ENCODE measurements at places on chromosomes 11 and 22.

GRCh38 chr11:112087212-112087611, 539 bp downstream of the SDHD start:
- DNase-seq: no peak

DNA sequence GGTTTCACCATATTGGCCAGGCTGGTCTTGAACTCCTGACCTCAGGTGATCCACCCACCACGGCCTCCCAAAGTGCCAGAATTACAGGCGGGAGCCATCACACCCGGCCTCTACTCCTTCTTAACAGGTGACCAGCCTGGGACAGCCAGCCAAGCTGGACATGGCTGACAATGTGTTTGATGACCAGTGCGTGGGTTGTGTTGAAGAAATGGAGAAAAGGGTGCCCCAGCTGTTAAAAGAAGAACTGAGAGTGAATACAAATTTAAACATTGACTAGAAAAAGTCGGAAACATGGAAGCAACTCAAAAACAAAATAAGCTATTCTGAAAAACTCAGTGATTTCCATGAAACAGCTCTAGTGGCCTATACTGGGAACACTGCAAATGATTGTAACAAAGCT, 86.5 kb upstream of the CLPB start:
- no peak for DNase-seq

DNA sequence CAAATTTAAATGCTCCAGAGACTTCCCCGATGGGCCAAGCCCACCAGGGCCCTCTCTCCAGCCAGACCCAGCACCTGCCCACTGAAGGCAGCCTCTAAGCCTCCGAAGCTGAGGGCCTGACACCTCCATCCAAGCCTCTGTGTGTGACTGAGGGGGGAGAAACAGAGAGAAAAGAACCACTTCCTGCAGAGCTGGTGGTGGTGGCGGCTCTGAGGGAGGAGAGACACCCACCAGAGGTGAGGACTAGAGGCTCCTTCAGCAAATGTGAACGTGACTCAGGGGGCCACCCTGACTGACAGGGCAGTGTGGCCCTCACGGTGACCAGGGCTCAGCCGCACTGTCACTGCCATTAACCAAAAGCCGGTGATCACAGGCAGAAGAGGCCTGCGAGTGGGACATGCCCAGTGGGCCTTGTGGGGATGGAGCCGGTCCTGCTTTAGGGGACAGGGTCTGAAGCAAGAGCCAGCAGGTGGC, 31.0 kb upstream of the CD5 start:
- DNase-seq: no peak

DNA sequence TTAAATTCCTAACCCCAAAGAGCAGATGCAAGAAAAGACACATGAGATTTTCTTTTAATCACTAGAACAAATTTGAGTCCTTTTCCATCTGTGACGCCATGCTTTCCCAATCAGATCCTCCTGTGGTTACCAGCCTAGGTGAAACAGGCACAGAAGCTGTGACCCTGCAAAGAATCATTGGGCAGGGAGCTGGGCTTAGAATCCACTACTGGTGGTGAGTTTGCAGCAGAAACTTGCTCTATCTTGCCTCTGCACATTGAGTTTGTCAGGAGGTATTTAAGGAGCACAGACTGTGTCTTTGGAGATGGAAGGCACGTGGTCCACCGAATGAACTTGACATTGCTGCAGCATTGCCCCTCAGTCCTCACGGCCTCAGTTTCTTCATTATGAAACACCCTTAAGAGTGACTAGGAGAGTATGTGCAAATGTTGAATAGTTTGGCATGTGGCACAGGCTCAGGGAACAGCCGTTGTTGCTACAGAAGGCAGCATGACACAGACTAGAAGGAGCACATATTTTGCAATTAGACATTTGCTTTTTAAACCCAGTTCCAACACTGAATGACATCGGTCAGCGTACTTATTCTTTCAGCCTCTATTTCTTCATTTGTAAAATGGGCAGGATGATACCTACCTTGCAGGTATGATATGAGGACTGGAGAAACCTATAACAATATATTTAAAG, 127.6 kb downstream of the DBX1 start:
- DNase-seq: no peak

- DNase-seq: no peak
These were observed 92.9 kb downstream of the NELL1 start for GRCh38 chr11:20762116-20762844.

DNA sequence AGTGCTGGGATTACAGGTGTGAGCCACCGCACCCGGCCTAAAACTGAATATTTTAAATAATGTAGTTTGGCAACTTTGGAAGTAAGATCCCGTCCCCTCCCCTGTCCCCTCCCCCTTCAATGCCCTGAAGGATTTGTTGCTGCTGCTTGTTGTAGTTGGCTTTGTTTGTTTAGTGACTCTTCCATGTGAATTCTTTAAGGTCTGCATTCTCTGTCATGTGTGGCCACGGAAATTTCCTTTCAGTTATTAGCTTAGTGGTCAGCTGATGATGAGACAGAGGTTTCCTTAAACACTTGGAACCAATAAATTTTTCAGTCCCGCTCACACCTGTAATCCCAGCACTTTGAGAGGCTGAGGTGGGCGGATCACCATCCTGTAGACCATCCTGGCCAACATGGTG, 109.9 kb downstream of the MPPED1 start:
- DNase-seq: no peak

DNA sequence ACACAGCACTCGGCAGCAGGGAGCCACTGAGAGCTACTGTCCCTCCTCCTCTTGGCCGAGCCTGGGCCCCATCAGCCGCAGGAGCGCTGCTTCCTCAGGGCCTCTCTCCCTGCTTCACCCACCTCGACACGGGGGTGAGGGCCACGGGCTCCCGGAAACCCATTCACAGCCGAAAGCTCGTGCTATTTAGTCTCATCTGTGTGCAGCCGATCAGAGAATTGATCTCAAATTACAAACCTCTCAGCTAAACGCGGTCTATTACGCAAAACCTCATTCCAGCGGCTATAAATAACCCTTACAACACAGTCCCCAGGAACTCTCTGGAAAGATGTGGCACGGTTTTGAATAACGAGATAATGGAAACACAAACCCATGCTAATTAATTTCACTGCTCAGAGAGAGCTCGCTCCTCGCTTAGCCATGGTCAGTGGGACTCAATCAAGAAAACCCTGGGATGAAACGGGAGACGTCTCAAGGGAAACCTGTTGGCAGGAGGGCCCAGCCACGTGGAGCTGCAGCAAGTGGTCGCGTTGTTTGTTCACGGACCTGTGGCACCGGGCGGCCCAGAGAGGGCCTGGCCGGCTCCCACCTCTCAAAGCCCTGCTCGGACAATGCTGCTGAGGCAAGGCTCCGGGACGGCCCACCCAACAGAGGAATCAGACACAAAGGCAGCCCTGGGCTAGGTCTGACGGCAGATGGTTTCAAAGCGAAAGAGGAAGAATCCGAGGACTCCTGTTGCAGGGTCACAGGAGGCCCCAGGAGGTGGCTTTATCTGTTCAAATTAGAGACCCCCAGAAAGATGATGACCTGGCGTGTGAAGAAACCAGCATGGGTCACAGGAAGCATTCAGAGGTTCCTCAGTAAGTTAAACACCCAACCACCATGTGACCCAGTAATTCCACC, 210.5 kb downstream of the CTTN start:
- no peak for DNase-seq

DNA sequence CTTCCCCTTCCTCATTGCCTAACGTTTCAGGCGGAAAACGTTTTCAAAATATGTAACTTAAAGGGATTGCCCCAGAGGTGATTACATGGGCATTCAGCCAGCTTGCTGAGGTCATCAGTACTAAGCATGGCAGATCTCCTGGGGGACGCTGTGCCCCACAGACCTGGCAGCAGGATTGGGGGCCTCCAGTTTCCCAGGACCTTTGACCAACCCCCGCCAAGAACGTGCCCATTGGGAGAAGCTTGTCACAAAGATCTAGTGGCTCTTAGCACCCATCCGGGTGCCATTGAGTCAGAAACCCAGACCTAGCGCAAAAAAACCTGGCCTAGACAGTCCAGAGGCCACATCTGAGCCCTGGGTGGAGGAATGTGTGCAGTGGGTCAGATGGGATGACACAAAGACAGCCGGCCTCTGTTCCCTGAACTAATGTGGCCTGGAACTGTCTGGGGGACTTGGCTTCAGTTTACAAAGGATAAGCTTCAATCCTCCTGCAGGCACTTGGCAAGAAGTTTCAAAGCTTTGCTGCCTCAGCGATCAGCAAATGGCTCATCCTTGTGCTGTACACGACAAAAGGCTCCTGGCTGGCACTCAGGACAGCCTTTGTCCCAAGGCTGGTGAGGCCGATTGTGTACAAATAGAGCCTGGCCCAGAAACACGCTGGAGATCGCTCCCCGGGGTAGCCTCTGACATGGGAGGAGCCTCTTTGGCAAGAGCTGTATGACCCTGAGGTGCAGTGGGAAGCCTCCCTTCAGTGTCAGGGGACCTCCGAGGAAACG, 9.5 kb downstream of the C1QTNF6 start:
- no peak for DNase-seq

GRCh38 chr11:91257667-91258066, 967.0 kb upstream of the FAT3 start:
- no peak for DNase-seq

- no peak for DNase-seq
These were observed 62.7 kb upstream of the ARHGAP42 start for GRCh38 chr11:100624346-100624745.

- no peak for DNase-seq
These were observed 298.4 kb upstream of the CADM1 start for GRCh38 chr11:115802641-115803040.

DNA sequence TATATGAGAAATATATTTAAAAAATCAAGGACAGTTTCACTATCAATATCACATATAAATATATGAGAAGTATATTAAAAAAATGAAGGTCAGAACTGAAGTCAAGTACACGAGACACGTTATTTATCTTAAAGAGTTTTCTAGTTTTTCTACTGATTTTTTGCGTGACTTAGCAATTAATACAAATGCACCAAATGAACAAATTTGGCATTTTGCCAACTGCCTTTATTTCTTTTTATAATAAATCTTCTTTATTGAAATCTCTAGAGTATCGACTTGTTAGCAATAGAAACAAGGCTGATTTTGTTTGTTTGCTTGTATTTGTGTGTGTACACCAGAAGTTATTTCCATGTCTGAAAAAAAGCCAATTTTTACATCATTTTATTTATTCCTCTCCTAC, 1684.7 kb upstream of the RAG2 start:
- DNase-seq: no peak

DNA sequence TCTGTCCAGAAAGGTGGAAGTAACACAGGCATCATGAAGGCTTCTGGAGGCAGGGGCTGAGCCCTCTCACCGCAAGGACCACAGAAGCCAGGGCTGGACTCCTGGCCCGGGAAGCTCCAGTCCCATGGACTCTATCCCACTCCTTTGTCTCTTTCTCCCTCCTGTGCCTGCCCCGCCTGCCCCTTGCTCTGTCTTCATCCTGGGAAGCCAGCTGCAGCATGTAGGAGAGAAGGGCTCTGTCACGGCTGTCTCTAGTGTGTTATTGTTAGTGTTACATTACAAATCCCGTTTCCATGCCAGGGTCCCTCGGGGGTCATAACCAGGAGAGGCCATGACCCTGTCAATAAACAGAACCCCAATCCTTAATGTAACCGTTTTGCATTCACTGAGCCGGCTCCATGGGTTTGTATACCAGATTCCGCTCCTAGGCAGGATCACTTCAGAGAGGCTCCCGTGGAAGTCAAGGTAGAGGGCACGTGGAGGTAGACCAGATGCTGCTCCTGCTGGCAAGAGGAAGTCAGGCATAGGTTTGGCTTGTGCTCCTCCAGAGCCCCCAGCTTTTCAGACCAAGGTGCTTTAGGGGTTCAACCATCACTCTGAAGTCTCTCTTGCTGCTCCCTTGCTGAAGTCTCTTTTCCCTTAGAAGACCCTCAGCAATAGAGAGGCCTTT, 293.2 kb downstream of the ETS1 start:
- DNase-seq: no peak

DNA sequence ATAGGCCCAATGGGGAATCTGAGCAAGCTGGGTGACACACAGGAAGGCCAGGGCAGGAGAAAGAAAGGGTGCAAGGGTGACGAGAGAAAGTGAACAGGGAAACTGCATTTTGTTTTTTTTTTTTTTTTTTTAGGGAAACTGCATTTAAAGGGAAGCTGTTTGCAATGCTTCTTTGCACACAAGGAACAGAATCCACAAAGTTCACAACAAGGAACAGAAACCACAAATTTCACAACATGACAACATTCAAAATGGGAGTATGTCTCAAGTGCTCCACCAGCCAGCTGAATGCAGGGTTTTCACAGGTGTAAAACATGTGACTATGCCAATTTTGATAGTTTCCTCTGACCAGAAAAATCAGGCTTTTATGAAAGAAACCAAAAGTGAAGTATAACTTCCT, 6.8 kb upstream of the PLAAT3 start:
- DNase-seq: no peak

- DNase-seq: no peak
These were observed 4.0 kb downstream of the OR8B8 start for GRCh38 chr11:124441519-124441918.

All from glomerular endothelial cell (primary cell).